ENCODE measurements at places on chromosomes 3 and 15.

GRCh38 chr3:186492385-186492984, 51.7 kb downstream of the CRYGS start:
- DNase-seq, result no peak

DNA sequence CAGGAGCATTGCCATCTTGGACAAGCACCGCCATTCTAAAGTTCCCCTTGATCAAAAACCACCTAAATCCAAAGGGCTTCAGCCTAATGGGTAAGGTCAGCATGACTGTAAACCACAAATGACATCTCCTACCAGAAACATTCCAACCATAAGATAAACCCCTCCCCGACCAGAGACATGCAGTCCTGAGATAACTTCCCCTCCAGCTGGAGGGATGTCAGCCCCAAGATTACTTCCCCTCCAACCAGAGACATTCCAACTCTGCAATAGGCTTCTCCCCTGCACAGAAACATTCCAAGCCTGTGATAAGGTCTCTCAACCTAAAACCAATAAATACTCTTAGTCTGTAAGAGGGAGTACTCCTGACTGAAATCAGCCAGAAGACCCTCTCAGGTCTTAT, 62.7 kb upstream of the DNAJC19 start:
- DNase-seq, result no peak

DNA sequence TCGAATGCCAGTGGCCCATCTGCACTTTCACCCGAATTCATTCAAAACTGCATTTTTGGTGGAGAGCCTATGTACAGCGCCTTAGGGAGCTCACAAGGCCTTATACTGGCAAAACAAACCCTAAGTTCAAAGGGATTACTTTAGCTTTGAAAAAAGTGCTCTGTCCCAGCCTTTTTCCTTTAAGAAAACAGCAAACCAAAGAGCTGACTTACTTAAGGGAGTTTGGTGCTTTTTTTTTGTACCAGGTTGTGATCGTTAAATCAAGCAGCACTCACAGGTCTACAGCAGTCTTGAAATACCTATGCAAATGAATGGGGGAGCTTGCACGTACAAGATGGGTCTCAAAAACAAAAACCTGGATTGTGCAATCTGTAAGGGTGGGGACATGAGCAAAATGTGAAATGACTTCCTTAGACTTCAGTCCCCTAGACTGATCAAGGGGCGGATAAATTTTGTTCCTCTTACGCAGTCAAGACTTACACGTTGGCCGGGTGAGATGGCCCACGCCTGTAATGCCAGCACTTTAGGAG, 11.6 kb upstream of the PIK3CB start:
- no peak for DNase-seq

- DNase-seq, result no peak
These were observed 10.1 kb downstream of the CYP1A2 start for GRCh38 chr15:74758736-74759135.

GRCh38 chr3:82208002-82208710, 446.7 kb upstream of the GBE1 start:
- no peak for DNase-seq

DNA sequence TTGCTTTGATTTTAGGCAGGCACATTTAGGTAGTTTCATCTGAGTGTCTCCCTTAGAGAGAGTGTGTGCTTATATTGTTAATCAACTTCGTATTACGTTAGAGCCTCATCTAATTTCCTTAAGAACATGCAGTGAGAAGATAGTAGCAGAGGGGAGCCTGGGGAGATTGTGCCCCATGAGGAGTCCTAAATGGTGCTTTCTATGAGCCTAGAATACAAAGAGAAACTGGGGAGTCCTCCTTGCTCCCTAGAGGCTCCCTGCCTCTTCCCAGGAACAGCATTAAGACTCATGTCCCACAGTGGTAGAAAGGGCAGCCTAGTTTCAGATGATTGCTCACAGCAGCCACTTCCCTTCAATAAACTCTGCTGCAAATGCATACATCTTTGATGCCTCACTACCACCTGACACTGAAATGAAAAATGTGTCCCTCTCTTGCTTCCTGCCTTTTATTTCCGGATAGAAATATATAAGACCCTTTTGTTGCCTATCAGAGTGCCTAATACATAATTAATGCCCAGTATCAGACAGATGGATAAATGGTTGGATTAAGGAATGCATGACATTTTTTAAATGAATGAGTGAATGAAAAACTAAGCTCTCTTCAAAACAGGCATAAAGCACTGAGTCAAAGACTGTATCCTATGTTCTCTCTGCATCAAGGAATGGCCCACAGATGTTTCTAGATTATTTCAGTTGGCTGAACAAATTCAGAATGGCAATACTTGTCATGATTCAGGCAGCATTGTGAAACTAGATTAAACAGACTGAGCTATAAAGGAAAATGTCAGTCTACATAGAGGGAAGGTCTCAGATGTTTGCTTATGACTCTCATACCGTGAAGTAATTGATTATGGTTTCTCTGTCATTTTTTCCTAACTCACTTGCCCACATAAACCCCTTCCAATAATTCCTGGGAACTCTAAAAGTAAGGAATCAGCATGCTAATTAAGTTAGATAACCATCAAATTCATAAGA, 362.1 kb downstream of the LRRC3B start:
- DNase-seq, result no peak

- no peak for DNase-seq
These were observed 33.6 kb downstream of the ADAMTS17 start for GRCh38 chr15:100308213-100308600.

- DNase-seq, result no peak
These were observed 82.4 kb downstream of the WWTR1 start for GRCh38 chr3:149575213-149575960.

GRCh38 chr3:125670945-125671344, 75.6 kb upstream of the OSBPL11 start:
- no peak for DNase-seq

GRCh38 chr3:94294806-94295205, 231.9 kb downstream of the NSUN3 start:
- DNase-seq, result no peak

- no peak for DNase-seq
These were observed 6.9 kb downstream of the CORO2B start for GRCh38 chr15:68585574-68586273.

DNA sequence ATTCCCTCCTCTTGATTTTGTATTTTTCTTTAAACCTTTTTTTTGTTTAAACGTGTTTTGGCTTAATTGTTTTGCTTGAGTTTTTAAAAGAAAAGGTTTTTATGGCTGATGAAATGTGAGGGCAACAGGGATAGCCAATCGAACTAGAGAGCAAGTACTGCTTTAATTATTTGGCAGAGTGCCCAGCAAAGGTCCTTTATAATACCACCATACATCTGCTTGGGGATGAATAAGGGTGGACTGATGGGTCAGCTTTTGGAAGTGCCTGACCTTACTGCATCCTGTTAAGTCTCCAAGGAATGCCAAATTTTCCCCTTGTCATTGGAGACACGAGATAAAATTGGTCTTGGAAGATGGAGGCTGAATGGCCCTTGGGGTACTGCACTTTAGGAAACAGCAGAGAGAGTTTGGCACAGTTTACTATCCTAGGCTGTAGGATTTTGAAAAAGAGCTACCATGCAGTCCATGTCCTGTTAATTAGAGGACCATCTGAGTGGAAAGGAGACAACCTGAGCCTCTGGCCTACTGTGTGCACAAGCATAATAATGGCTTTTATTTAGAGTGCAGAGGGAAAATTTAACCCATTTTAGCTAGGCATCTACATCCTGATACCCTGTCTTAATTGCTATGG, 19.8 kb upstream of the MTHFS start:
- DNase-seq, result no peak

- DNase-seq, result no peak
These were observed 82.1 kb upstream of the FHIT start for GRCh38 chr3:61333192-61333961.

GRCh38 chr15:32956006-32956405, 238.2 kb downstream of the GREM1 start:
- peak; percentile 45 for DNase-seq

DNA sequence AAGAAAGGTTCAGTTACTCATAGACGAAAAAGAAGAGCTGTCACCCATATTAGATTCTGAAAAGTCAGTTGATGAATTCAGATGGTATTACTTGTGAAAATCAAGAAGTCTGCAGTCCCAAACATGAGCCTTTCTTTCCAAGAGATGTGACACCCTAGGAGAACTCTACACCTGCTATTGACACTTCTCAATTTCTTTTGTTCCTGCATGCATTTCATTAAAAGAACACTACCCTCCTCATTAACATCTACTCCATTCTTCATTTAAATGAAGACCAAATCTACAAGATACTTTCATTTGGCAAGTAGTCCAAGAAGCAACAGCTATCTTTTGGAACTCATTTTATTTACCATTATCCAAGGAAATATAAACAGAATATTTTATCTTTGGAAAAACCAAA, 6.6 kb downstream of the GABRB3 start:
- DNase-seq, result no peak

DNA sequence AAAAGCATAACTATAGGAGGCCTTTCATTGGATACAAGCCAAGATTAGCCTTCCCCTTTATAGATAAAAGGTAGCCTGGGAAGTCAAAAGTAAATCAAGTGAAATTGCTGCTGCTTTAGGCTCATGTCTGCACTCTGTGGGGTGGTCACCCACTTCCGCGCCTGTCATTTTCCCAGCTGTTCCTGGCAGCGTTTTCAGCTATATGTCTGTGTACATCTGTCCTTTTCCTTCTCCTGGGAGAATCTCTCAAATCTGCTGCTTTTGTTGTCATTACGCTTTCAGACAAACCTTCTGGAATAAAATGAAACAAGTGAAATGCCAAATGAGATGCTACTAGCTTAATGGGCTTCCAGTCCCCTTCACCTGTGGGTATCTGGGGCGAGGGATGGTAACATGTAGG, 211.8 kb downstream of the MCTP2 start:
- DNase-seq, result no peak

GRCh38 chr3:140906785-140907184, 34.9 kb upstream of the SLC25A36 start:
- no peak for DNase-seq

- no peak for DNase-seq
These were observed 6.2 kb downstream of the RPL22L1 start for GRCh38 chr3:170863816-170864215.

- no peak for DNase-seq
These were observed 189.6 kb upstream of the THBS1 start for GRCh38 chr15:39391230-39391629.

GRCh38 chr3:20563251-20563650, 377.2 kb upstream of the SGO1 start:
- DNase-seq, result no peak

DNA sequence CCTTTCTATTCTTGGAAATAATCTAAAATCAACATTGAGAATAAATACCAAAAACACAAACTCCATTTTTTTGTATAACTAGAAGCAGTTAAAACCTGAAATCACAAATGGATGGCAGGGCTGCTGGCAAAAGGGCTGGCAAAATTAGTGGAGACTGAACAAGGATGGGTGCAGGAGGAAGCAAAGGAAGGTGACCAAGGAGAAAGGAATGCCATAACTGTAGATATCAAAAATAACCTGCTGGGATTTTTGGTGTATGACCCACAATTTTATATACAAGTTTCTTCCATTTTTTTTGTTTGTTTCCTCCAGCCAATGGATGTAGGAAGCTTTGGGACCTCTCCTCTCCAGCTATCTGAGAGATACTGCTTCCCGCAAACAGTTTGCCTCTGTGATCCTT, 12.7 kb downstream of the CFAP44 start:
- no peak for DNase-seq

GRCh38 chr3:10556312-10556711, 50.9 kb upstream of the ATP2B2 start:
- no peak for DNase-seq

GRCh38 chr15:100189319-100189718, 152.5 kb downstream of the ADAMTS17 start:
- DNase-seq, result no peak

GRCh38 chr3:170162630-170163029, 18.9 kb downstream of the PHC3 start:
- no peak for DNase-seq

GRCh38 chr3:142958707-142959106, 4.8 kb downstream of the PAQR9 start:
- no peak for DNase-seq

- peak; percentile 10 for DNase-seq
These were observed 328.0 kb upstream of the CDIN1 start for GRCh38 chr15:36251450-36251849.

GRCh38 chr15:27763514-27763913, 335.6 kb downstream of the OCA2 start:
- no peak for DNase-seq

DNA sequence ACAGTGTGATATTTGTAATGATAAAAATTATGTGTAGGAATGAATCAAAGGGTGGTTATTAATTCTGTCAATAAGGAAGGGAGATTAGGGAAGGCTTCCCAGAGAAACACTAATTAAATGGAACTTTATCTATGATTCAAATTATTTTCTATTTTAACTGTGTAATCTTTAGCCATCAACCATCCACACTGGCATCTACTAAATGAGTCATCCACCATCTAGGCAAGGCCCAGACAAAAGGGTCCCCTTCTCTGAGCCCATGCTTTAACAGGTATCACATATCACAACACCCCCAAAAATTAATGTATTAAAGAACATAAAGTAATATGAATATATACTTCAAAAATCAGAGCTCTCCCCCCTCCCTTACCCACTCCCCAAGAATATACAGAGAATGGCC, 19.9 kb upstream of the TPM1 start:
- no peak for DNase-seq

GRCh38 chr3:188979248-188979647, 192.5 kb upstream of the TPRG1 start:
- DNase-seq, result no peak

DNA sequence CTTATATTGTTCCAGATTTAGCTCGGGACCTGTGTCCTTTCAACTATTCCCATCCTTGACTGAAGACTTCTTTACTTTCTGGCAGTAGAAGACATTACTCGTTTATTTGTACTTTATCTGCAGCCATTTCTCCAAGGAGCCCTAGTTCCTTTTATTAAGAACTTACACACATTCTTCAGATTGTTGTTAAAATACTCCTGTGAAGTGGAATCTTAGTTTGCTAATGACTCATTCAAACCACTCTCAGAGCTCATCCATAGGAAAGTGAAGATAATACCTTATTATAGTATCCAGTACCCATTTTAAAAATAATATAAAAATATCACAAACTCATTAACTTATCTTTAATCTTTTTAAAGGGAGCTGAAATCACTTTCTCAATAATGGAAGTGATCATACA, 63.5 kb downstream of the C3orf70 start:
- DNase-seq, result no peak

DNA sequence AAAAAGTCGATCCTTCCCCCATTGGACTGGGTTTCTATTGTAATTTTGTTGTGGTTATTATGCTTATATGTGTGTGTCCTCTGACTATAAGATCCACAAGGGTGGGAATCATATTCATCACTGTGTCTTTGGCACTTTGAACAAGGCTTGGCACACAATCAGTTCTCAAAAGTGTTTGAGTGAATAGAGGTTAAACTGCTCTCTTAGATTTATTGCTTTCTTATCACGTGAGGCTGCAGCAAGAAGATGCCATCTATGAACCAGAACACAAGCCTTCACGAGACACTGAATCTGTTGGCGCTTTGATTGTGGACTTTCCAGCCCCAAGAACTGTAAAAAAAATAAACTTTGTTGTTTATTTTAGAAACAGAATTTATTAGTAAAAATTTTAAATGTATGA, 295.0 kb upstream of the MDFIC2 start:
- DNase-seq, result no peak

Data from iPS-NIHi11 (cell line).